ENCODE measurements at places on chromosomes 13 and 19.
A peak's percentile ranks its signal among the peaks of the same experiment; 100 is the strongest.

- no peak for DNase-seq
Measured at GRCh38 chr19:12946092-12946721, 545 bp downstream of the RAD23A start.

DNA sequence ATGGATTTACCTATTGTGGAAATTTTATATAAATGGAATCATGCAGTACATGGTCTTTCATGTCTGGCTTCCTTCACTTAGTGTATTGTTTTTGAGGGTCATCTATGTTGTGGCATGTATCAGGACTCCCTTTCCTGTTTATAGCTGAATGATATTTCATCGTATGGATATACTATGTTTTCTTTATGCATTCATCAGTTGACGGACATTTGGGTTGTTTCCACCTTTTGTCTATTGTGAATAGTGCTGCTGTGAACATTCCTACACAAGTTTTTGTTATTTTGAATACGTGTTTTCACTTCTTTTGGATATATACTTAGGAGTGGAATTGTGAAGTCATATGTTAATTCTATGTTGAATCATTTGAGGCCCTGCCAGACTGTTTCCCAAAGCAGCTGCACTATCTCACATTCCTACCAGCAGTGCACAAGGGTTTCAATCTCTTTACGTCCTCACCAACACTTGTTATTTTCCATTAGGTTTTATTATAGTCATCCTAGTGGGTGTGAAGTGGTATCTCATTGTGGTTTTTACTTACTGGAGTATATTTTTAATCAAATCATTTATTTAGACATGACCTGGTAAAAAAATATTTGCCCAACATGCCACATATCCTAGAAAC is 262.7 kb downstream of the DLEU7 start:
- DNase-seq: no peak

DNA sequence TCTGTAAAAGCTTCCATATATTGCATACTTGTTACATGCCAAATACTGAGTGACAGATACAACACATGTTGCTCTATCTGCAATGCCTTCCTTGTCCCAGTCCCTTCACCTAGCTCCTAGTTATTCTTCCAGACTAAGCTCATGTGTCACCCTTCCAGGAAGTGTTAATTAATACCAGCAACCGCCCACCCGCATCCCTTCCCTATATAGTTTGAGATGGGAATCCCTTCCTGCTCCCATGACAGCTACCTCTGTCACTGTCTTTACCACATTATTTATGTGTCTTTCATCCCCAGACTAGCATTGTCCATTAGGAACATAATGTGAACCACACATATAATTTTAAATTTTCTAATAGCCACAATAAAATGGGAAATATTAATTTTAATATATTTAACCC is 49.5 kb upstream of the FRY start:
- DNase-seq: no peak

DNA sequence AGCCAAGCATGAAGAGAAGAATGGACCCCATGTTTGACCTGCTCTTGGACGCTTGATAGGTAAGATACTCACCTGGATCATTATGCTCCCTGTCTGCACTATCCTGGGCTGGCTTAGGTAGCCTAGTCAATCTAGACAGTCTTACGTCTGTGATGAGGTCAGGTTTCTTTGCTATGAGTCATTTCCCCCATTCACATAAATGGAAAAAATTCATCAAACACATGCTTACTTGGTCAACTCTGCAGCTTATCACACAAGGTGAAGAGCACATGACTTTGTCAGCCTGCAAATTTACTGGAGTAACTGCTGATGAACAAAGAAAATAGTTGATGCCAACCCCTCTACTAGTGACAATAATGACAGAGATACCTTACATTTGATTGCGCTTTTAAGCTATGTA is 170.0 kb downstream of the NUFIP1 start:
- DNase-seq: no peak

- DNase-seq: no peak
Measured at GRCh38 chr13:25752957-25753551, 298.8 kb downstream of the SHISA2 start.

DNA sequence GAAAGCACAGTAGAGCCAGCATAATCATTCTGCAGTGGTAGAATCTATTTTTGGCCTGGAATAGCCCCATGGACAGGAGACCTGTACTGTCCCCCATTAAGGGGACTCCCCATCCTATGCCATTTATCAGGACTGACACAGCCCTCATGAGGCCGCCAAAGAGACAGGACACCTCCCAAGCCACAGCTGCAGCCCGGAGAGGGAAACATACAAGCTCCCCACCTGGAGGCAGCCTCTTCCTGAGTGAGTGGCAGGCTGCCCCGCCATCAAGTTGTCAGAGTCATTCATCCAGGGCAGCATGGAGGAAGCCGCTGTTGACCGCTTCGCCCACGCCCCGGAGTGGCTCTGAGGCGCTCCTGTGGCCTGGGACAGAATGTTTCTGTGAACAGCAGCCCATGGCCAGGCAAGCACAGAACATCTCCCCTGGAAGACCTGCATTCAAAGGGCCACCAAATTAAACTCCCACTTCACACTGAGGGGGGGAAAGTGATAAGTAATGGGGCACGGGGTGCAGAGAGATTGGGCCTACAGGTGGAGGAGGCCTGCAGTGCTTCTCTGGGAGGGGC is 111.3 kb downstream of the ZDHHC20 start:
- no peak for DNase-seq

GRCh38 chr13:94550062-94550738 is 45.8 kb downstream of the TGDS start:
- peak; percentile 35 for DNase-seq

GRCh38 chr13:50884265-50884664 is 25.3 kb upstream of the RNASEH2B start:
- no peak for DNase-seq

GRCh38 chr13:40515702-40516101 is 150.7 kb downstream of the FOXO1 start:
- no peak for DNase-seq

DNA sequence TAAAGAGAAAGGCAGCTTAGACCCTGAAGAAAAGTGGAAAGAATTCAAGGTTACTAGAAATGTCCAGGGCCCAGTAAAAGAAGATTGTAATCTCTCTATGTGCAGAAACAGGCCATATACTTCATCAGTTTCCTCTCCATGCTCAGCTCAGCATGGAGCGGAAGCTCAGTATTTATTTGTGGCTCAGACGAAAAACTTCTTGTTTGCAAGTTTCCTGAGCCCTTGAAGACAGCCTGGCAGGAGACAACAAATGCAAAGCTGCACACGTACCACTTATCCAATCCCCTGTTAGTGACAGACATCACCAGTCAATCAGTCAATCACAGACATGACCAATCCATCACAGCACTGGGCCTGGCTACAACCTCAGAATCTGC is 8.1 kb upstream of the KLF2 start:
- no peak for DNase-seq

- no peak for DNase-seq
Measured at GRCh38 chr13:30033681-30034457, 183.5 kb upstream of the UBL3 start.

DNA sequence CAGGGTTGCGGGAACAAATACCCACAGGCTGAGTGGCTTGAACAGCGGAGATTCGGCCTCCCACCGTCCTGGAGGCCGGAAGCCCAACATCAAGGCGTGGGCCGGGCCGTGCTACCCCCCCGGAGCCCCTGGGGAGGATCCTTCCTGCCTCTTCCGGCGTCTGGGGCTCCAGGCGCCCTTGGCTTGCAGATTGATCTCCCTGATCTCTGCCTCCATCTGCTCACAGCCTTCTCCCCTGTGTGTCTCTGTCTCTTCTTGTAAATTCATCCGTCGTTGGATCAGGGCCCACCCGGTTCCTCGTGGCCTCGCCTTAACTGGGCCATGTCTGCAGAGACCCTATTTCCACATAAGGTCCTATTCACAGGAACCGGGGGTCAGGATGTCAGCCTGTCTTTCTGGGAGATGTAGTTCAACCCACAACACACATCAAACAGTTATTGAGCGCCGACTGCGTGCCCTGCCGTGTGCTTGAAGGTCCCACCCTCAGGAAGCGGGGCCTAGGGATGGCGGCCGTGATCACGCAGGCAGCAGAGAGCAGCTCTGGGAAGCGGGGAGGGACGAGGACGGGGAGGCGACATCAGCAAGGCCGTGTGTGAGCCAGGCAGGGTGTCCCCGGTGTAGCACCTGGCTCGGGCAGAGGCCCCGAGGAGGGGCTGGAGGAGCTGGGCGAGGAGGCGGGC is 21.3 kb downstream of the HCN2 start:
- DNase-seq: no peak

GRCh38 chr13:23740002-23740401 is 149.2 kb downstream of the MIPEP start:
- no peak for DNase-seq

DNA sequence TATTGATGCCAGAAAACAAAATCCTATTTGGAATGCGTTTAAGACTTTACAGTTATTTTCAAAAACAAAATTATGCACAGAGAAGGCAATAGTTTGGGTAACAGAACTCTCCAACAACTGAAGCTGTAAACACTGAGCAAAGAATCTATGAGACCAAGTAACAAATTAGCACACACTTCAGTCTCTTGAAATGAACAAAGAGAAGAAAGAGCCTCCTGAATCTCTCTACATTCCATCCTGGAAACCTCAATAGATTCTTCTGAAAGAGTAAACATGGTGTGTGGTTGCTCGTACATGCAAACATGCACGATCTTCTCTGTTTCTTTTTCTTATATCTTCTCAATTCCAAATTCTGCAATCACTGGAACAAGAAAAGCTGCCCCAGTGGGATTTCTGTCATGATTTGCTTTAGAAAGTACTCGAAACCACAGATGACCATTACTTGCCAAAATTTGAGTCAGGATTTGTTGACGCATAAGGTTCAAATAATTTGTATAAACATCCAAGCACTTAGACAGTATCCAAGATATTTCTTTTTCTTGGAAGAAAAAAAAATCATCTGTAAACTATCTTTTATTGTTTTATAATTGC is 137.9 kb upstream of the DACH1 start:
- DNase-seq: no peak

GRCh38 chr13:28583651-28584091 is 75.3 kb upstream of the POMP start:
- no peak for DNase-seq

- DNase-seq: peak; percentile 46
Measured at GRCh38 chr13:103539265-103539664, 473.0 kb upstream of the SLC10A2 start.

- DNase-seq: no peak
Measured at GRCh38 chr13:67049744-67050143, 180.4 kb downstream of the PCDH9 start.

GRCh38 chr13:99730403-99730802 is 229.1 kb downstream of the TM9SF2 start:
- DNase-seq: no peak

GRCh38 chr13:42577538-42577937 is 3.6 kb downstream of the TNFSF11 start:
- DNase-seq: no peak

- DNase-seq: no peak
Measured at GRCh38 chr19:29245215-29245614, 32.3 kb upstream of the UQCRFS1 start.

- no peak for DNase-seq
Measured at GRCh38 chr19:12647490-12648071, 19.0 kb downstream of the MAN2B1 start.

DNA sequence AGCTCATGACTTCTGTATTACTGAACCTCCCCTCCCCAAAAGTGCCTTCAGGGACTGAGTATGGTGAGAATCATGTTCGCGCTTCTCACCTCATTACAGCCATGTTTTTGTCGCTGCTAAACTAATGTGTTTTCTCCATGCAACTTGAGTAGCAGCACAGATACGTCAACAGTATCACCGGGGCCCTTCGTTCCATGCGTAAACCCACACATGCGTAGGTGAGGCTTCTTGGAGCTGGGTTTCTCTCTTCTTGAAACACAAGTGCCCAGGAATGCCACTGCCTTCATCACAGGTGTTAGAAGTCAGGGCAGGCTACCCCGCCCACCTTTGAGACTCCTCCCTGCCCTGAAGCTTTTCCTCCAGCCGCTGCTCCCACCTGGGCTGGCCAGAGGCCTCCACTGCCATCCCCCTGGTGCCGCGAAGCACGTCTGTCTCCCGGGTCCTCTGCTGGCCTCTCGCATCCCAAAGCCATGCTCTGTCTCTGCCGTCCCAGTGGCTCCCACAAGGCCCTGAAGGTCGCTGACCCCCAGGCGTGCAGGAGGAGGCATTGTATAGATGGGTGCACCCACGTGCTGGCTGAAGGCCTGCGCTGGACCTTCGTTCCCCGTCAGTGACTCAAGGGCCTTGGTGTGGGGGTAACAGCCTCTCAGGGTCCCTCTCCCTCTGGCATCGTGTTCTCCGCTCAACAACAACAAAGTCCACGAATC is 135.3 kb upstream of the MCF2L start:
- no peak for DNase-seq

- DNase-seq: no peak
Measured at GRCh38 chr19:18765224-18765623, 25.9 kb downstream of the COMP start.

DNA sequence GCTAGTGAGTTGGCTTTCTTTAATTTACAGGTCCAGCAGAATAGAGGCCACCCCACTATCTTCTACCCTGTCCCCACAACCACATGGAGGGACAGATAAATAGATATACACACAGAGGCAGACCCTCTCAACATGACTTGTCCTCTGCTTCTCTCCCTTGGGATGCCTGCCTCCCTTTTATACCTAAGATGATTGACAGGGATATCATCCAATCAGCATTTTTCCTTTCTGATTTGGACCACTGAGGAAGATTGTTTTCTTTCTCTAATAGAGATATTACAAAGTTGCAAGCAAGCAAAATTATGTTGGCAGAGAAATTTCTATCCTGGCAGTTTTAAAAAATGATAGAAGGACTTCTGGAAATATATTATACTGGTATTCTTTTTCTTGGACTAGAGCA is 35.8 kb downstream of the STOML3 start:
- DNase-seq: no peak

DNA sequence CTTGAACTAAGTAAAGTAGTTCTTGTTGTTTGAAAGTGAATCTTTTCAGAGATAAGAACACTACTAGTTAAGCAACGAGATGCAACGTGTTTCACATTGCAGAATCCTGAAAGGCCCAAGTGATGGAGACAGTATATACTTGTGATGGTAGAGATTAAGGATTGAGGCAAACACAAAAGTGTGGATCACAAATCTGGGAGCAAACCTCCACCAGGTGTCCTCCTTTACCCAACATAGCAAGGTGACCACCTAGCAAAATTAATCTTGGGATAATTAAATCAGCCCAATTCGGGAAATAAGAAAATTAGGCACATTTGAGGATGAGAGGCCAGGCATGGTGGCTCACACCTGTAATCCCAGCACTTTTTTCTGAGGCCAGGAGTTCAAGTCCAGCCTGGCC is 563.9 kb downstream of the DACH1 start:
- no peak for DNase-seq

DNA sequence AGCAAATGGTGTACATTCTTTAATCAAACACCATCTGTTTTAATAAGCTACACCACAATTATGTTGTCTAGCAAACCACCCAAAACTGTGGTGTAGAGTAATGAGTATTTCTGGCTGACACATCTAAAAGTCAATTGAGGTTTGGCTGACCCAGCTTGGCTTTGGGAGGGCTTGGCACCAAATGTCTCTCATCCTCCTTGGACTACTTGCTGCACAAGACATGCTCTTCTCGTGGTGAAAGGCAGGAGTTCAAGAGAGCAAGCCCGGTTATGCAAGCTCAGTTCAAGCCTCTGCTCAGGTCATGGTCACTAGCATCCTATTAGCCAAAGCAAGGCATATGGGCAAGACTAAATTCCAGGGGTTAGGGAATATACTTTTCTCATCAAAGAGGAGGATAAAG is 37.1 kb downstream of the LACC1 start:
- no peak for DNase-seq
